DMS 273 treated with DMSO at 0.1 percent for 48 hours (cell line): ENCODE measurements at places on chromosomes 4 and X.

DNA sequence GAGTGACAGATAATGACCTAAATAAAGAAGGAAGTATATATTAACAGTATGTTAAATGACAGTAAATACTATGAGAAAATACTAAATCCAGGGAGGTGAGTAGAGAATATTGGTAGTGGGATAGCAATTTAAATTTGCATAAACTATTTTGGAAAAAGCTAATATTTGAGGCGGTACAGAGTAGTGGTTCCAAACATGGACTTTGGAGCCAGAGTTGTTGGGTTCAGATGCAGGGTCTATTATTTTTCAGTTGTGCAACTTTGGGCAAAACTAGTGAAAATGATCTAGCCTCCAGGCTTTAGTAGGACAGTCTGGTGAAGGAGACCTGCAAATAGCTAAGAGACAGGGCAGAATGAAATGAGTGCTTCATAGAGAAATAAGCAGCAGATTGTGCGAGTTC, 84.8 kb upstream of the SOX3 start:
- no peak for DNase-seq

- DNase-seq = no peak
Observed at GRCh38 chr4:153780876-153781275, 8.0 kb downstream of the SFRP2 start.

- no peak for DNase-seq
Observed at GRCh38 chrX:6041630-6042029, 187.0 kb downstream of the NLGN4X start.

GRCh38 chrX:112874614-112875013, 34.0 kb upstream of the AMOT start:
- no peak for DNase-seq

DNA sequence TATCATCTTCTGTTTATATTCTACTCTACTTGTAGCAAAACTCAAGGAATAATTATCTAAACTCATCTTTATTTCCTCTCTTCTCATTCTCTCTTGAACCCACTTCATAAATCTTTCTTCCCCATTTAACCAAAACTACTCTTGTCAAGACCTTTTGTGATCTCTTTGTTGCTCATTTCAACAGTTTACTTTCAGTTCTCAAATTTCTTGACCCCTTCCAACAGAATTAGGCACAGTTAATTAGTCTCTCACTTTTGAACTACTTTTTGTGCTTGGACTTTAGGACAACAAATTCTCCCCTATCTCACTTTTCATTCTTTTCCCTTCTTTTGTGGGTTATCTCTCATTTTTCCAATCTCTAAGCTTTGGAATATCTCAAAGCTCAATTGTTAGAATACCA, 27.4 kb upstream of the CAMK2D start:
- no peak for DNase-seq

- DNase-seq = no peak
Observed at GRCh38 chr4:33998291-33998690, 2246.0 kb downstream of the ARAP2 start.

DNA sequence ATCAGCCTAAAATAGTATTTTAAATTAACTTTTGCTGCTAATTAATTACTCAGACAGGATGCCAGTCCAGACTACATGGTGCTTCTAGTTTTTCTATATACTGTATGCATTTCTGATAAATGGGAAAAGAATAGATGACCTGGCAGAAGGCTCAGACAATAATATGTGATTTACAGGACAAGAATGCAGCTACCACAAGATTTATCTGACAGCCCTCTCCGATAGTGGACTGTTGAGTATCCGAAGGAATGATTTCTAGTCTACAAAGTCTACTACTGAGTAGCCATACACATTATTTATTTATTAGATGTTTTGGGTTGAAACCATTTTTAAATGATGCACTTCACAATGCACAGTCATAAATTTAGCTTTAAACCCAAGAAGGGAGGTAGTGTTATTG, 212.8 kb downstream of the MAB21L2 start:
- no peak for DNase-seq

DNA sequence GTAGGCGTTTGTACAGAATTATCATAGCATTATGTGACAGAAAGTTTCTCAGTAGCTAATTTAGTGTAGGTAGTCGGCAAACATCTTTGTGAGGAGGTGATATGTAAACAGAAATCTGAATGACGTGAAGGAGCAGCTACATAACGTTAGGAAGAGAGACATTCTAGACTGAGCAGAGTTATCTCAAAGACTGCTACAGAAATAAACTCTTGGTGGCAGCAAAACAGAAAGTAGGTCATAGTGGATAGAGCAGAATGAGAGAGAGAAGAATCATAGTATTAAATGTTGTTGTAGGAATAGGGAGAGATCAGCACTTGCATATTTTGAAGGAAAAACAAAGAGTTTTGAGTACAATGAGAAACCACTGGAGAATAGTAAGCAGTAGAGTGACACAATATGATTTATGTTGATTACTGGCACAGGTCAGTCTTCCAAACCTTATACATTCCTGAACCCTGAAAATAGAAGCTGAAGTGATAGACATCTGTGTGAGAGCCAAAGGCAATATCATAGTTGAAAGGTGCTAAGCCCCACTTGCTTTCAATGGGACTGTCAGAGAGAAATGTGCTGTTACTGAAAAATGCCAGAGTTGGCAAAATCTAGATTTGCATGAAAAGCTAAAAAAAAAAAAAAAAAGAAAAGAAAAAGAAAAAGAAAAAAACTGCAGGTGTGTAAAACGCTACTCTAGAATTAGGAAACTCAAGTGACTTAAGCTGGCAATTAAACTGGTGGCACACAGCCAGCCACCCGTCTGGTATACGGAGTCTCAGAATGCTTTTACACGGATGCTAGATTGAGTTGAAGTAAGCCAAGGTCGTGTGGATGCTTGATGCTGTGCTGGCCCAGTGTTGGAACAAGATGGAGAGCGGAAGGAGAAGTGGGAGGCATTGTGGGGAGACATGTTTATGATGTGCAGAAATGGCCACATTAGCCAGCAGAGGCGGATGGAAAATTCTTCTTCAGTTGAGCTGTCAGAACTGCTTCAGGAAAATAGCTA, 750.2 kb upstream of the HS3ST1 start:
- no peak for DNase-seq

- DNase-seq = peak; percentile 7
Observed at GRCh38 chrX:96770315-96770714, 85.7 kb downstream of the DIAPH2 start.

GRCh38 chrX:125295337-125295736, 24.3 kb upstream of the TEX13C start:
- DNase-seq = no peak

GRCh38 chr4:181982856-181983255, 260.3 kb upstream of the TENM3 start:
- no peak for DNase-seq

GRCh38 chr4:4501679-4502078, 40.2 kb downstream of the STX18 start:
- no peak for DNase-seq

- no peak for DNase-seq
Observed at GRCh38 chrX:6227453-6227835, 1.2 kb downstream of the NLGN4X start.
